ENCODE measurements at places on chromosomes 5 and 9.

- no peak for DNase-seq
Measured at GRCh38 chr9:109213285-109214121, 46.5 kb upstream of the FRRS1L start.

- DNase-seq: no peak
Measured at GRCh38 chr9:35116539-35116897, 856 bp upstream of the ATOSB start.

DNA sequence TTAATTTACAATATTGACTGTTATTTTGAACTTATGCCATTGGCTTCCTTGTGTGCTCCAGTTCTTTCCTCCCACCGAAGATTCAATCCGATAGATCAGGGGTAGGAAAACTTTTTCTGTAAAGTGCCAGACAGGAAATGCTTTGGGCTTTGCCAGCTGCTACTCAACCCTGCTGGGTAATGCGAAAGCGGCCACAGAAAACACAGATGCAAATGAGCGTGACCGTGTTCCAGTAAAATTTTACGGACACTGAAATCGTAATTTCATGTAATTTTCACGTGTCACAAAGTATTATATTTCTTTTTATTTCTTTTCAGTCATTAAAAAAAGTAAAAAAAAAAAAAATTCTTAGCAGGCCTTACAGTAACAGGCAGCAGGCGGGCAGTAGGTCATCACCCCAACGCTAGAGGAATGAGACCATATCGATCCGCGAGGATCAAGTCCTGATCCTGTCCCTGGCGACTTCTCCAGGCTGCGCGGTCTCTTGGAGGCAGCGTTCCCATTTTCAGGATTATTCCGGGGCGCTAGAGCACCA is 599 bp downstream of the NMRK1 start:
- DNase-seq: no peak

GRCh38 chr5:29150840-29151239 is 2042.6 kb upstream of the CDH6 start:
- DNase-seq: no peak

- DNase-seq: no peak
Measured at GRCh38 chr9:129640086-129640870, 1.7 kb downstream of the ASB6 start.

DNA sequence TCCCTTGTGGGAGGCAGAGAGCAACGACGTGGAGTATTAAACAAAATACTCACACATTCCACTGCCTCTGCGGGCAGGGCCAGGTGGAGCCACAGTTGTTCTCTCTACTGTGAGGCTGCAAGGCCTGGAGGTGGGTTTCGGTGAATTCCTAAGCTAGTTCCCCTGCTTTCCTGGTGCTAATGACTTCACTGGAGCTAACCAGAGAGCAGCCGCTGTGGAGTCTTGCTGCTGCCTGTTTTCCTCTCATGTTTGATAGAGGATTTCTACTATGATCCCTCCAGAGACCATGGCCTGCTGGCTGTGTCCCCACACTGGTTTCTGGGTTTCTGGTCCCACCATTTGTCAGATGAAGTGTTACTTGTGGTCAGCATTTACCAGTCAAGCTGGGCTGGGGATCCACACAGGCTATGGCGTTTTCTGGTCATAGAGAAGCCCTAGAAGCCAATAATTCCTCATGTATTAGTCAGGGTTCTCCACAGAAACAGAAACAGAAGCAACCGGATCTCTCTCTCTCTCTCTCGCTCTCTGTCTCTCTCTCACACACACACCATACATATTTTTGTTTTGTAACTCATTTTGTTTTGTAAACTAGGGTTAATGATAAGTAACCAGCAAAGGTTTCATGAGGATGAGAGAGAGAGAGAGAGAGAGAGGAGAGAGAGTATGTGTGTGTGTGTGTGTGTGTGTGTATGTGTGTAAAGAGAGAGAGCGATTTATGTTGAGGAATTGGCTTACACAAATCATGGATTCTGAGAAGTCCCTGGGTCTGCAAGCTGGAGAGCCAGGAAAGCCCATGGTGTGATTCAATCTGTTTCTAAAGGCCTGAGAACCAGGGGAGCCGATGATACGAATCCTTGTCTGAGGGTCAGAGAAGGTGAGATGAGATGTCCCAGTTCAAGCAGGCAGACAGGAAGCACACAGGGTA is 403.0 kb downstream of the GADD45G start:
- no peak for DNase-seq

- no peak for DNase-seq
Measured at GRCh38 chr5:179242676-179243075, 102.6 kb downstream of the ADAMTS2 start.

Data from GM12891 (cell line).